ENCODE measurements at places on chromosomes 12 and 14. TPM values are rescaled to one million over a fixed set of nuclear protein-coding genes. Genes with fewer than 3 reads are reported as not detected.

Gene PMEL
- total RNA-seq, result 0.53 TPM

Gene SART3
- total RNA-seq, result 43.0 TPM

Gene STAC3
- total RNA-seq, result 594 TPM

Gene CCDC85C
- total RNA-seq, result 3.2 TPM

Gene LRRC10
- total RNA-seq, result not detected

Gene HAL
- not detected for total RNA-seq

Gene B4GALNT1
- total RNA-seq, result 3.4 TPM

Gene OR10G3
- not detected for total RNA-seq

- no peak for DNase-seq
These were observed 222.7 kb downstream of the ERC1 start for GRCh38 chr12:1213618-1214205.

GRCh38 chr14:25537846-25538455 is 488.0 kb upstream of the STXBP6 start:
- DNase-seq, result no peak

- DNase-seq, result peak; percentile 78
These were observed 923 bp downstream of the STAT2 start for GRCh38 chr12:56358836-56359532.

DNA sequence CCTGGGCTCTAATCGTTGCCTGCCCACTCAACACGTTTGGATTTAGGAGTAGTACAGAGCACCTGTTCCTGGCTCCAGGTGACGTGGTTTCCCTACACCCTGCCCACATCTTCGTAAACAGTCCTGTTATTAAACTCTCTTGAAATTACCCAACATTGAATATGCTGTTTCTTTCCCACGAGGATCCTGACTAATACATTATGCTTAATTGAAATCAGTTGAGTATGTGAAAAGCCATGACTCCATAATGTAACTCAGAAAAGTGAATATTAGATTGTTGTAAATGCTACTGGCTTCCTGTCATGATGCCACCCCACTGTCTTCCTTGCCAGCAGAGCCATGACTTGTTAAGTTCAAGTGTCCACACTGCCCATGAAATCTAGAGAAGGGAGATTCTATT is 21.6 kb downstream of the AK7 start:
- no peak for DNase-seq

DNA sequence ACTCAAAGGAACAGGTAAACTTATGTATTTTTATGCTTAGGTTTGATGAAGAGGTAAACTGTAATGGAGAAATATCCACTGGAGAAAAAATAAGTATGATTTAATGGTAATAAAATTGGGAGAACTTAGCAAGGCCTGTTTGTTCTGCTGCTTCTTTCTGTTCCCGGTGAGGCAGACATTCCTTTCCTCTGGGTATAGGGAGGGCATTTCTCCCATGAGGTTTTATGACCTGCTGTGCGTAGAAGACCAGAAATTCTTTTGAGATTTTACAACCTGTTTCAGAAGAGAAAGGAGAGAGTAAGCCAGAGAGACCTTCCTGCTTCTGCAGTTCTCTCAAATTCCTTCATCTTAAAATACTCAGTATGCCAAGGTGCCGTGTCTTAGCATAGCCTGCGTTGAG is 139.4 kb upstream of the RMST start:
- DNase-seq, result no peak

- DNase-seq, result no peak
These were observed 107.9 kb downstream of the PRKCH start for GRCh38 chr14:61429316-61429715.

DNA sequence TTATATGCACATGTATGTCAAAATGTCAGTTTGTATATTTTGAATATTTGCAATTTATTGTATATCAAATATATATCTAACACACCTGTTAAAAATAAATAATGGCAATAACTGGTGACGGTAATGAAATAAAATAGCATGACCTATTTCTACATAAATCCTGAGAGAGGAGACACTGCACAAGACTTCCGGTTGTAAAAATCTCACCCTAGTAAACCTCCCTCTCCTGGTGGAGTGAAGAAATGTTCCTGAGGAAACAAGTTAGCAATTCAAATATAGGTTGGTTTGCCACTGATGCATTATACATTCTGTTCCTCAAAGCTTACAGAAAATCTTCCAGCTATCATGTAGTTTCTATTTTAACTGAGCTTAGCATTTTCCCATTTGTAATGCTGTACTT is 166.1 kb upstream of the SYT10 start:
- peak; percentile 24 for DNase-seq

DNA sequence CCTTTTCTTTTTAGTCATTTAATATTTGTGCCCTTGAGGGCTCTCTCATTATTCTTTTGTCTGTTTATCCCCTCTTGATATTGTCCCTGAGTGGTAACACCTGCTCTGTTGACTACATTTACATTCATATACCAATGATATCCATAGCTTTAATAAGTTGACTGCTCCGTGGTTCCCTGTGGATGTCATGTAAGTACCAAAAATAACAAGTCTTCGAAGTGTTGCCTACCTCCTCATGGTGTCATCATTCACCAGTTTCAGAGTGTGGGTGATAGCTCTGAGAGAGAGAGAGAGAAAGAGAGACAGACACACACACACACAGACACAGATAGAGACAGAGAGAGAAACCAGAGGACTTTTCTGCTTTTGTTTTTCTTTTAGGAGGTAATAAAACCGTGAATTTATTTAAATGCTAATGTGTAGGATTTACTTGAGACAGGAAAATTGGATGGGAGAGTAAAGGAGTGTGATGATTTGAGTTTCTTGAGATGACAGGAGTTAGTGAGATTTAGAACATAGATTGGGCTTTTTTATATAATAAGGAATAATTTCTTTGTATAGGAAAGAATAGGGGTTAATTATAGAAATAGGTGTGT is 52.2 kb downstream of the PAPOLA start:
- DNase-seq, result peak; percentile 12

DNA sequence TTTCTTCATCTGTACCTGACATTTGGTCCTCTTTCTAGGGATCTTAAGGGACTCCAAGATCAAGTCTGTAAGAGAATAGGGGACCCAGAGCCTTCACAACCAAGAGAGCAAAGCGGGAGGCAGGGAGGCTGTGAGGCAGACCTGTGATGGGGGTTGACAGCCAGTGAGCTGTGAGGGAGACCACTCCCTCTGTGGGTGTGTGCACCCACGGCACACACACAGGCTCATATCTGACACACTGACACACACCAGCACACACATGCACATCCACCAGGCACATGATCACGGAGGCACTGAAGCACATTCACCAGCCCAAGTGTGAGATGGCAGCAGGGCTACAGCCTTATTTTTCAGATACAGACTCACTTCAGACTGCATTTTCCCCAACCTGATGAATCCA is 55.2 kb downstream of the SPTB start:
- no peak for DNase-seq
